ENCODE measurements at places on chromosomes 6 and 20. TPM values are rescaled to one million over a fixed set of nuclear protein-coding genes. Genes with fewer than 3 reads are reported as not detected.
A peak's percentile ranks its signal among the peaks of the same experiment; 100 is the strongest.

DNA sequence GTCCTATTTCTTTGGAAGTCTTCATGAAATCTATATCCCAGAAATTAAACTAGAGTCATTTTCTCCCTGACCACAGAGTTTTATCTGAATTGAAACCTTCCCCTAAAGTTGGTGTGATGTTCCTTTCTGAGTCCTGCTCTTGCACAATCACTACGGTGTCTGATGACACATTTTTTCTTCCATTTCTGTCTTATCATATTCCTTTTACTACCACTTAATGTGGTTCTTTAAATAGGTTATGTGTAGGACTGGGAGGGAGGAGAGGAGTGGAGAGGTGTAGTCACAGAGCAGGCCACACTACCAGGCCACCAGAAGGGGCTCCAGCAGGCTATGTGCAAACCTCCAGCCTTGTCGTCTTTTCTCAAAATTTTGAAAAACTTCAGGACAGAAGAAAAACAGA lies 39.7 kb upstream of the ATXN1 start:
- DNase-seq, result no peak

FAM50B gene
- 22.3 TPM for total RNA-seq

DNA sequence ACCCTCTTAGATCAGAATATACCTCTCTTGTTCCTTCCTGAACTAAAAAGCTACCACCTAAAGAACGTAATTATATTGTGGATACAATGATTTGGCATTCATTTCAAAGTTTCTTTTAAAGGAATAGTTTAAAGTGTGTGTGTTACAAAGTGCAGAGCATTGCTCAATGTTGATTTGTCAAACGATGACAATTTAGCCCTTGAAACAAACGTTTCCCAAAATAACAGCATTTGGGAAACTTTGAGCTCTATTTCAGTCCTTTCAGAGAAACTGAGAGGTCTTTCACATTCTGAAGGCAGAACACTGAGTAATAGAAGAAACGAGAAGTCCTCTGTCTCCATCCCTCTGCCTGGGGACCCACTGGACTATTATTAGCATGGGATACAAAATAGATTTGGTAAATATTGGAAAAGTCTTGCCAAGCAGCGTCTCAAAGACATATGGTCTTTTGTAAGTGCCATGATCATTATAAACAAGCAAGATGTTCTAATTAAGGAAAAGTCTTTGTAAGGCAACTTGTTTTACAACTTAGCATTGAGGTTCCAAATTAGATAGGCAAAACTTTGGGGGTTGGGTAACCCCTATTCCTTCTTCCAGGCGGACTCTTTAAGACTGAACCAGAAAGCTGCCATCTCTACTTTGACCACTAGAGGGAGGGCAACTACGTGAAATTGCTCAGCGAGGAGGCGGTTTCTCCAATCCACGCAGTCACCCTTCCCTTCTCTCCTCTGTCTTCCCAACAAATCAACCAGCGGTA lies 208.8 kb downstream of the RNF144B start:
- no peak for DNase-seq

- no peak for DNase-seq
These were observed 539.3 kb upstream of the ID4 start for GRCh38 chr6:19297880-19298279.

DNA sequence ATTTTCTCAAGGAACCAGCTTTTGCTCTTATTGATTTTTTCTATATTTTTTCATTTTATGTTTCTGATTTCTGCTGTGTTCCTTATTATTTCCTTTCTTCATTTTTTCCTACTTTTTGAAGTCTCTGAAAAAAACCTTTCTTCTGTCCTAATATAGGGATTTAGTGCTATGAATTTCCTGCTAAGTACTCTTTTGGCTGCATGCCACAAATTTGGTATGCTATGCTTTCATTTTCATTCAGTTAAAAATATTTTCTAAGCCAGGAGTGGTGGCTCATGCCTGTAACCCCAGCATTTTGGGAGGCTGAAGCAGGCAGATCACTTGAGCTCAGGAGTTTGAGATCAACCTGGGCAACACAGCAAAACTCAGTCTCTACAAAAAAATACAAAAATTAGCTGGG lies 30.6 kb downstream of the SIRPD start:
- DNase-seq, result no peak

ID1 gene
- 141 TPM for total RNA-seq

DNA sequence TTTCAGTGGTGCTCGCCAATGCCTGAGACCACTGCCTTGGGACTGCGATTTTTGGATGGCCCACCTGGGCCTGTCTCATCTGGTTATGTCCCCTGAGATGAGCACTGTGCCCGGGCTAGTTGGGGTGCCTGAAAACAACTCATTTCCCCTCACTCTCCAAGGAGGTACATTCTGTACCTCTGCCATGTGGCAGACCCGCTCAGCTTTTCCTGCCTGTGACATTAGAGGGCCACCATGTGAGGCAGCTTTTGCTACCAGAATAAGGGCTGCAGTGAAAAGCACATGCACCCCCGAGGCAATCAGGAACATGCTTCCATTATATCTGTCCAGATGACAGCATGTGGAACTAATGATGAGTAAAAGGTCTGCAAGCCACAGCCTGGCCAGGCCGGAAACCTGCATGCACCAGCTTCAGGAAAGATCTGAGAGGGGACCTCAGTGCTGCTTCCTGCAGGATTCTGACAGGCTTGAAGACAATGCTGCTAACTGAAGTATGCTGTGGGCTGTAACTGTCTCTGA lies 11.3 kb upstream of the SRSF6 start:
- DNase-seq, result no peak

GRCh38 chr6:3850451-3851203 lies 1.5 kb downstream of the FAM50B start:
- DNase-seq, result no peak

HDGFL1 gene
- total RNA-seq, result not detected

EDN1 gene
- total RNA-seq, result 0.47 TPM

SOX18 gene
- total RNA-seq, result 79.3 TPM

GRCh38 chr6:110674096-110674495 lies 141.2 kb downstream of the CDK19 start:
- DNase-seq, result no peak

DNA sequence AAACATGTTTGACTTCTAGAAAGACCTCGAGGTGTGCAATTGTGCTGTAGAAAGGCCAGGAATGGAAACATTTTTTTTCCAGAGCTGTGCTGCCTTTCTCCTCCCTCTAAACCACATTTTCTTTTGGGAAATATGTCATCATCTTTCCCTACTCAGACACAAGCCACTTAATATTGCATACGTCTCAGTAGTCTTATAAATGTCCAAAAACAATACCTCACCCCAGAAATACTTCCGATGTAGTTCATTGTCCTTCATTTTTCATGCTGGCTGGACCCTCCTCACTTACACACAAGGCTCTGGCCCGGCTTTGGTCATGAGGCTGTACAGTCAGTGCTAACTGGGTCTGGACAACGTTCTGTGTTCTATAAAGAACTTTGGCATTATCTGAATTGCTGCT lies 126.4 kb downstream of the SCML4 start:
- no peak for DNase-seq

DNA sequence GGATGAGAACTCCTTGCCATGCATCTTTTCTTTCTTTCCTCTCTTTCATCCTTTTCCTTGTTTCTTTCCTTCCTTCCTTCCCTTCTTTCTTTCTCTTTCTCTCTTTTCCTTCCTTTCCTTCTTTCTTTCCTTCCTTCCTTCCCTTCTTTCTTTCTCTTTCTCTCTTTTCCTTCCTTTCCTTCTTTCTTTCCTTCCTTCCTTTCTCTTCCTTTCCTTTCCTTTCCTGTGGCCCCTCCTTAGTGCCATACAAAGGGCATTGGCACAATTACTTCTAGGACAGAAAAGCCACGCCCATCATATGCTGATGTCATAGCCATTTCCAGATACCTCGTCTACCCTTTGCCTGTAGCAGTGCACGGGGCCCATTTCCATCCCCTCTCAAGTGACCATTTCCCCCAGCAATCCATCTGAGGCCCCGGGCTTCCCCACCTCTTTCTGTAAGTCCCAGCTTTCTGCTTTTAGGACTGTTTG lies 2.2 kb upstream of the CENPB start:
- no peak for DNase-seq

DNA sequence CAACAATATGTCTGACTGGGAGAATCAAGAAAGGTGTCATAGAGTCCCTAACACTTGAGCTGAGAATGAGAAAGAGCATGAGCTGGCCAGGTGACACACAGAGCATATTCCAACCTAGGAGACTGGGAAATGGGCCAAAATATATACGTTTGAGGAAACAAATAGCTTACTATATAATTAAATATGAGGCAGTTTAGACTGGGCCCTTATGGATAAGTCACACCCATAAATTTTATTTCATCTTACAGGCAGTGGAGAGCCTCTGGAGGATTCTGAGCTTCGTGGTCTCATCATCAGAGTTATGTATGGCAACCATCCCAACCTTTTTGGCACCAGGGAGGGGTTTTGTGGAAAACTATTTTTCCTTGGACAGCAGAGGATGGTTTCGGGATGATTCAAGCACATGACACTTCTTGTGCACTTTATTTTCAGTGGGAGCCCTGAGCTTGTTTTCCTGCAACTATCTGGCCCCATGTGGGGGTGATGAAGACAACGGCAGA lies 12.9 kb upstream of the NQO2 start:
- no peak for DNase-seq

DNA sequence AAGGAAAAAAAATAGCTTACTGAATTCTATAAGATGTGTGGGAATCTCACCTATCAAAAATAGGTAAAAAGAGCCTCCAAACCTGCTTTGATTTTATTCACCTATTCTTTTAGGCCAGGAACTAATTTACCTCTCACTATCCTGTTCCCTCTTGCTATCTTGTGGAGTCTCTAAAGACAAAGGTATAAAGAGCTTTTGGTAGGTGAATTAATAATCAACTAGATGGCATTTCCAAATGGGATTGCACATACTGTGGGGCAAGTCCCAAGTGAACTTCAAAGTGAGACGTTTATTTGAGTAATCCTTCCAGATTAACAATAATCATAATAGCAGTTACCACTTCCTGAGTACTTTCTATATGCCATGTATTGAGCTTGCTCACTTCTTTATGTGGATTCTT lies 2.8 kb downstream of the FAM8A1 start:
- no peak for DNase-seq

TP53TG5 gene
- 1.1 TPM for total RNA-seq

GRCh38 chr6:15359335-15359862 lies 113.5 kb downstream of the JARID2 start:
- DNase-seq, result no peak

DNA sequence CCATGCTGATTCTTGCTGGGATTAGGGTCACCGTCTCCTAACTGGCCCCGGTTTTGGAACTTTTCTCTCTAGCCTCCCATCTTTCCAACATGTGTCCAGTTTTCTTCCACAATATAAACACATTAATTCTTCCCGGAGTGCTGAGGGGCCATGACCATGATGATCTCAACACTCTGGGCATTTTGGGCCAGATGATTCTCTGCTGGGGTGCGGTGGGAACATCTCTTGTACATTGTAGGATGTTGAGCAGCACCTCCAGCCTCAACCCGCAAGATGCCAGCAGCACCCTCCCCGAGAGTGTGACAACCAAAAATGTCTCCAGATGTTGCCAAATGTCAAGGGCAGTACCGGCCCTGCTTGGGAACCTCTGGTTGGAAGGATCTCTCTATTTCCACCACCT lies 164.8 kb downstream of the TFAP2C start:
- no peak for DNase-seq

GRCh38 chr6:13180538-13180937 lies 147.8 kb downstream of the TBC1D7 start:
- DNase-seq, result no peak

- peak; percentile 43 for DNase-seq
These were observed 52.8 kb upstream of the BMP6 start for GRCh38 chr6:7673063-7673536.

GRCh38 chr6:3235486-3235885 lies 8.0 kb upstream of the TUBB2B start:
- DNase-seq, result no peak

DNA sequence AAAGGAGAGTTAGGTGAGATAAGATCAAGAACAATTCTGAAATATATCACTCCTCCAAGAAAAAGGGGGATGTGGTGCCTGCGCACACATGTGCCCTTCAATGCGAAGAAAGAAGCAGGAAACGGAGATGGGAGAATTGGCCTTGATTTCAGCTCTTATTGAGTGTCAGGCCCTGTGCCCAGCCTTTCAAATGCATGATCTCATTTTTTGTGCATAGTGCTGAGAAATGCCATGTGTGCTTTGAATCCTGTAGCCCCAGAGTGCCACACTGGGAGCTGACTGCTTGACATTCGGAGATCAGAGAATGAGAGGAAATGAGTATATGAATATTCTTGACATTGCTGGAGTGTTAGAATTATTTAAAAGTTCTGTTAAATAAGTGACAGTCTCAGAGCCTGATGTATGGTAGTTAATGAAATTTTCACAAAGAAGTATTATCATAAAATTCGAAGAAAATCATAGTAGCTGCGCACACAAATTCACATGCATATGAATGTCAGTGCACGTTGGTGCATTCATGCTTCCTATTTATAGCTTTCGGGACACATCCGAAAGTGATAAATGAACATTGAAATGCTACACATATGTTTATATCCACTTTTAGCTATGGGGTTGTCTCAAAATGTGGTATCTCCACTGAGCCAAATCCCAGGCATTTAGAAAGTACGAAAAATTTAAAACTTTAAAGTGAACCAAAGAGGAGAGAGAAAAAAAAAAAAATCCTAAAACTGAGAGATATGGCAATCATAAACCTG lies 172.0 kb downstream of the KCNQ5 start:
- no peak for DNase-seq

DNA sequence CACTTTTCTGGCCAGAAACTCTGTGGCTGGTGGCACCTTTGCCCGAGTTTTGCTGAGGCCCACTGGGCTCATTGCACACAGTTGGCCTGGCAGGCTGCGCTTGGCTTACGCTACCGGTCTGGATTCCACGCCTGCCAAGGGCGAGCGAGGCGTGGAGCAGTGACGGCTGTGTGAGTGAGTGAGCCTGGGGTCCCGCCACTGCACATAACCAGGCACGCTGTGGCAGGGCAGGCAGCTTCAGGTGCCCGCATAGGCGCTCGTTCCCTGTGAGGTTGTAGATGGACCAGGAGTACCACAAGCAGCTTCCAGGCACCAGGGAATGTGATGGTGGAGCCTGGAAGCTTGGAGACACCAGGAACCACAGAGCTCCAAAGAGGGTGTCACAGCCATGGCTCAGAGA lies 190.1 kb upstream of the DEFB112 start:
- DNase-seq, result no peak

BPIFB2 gene
- total RNA-seq, result not detected

DNA sequence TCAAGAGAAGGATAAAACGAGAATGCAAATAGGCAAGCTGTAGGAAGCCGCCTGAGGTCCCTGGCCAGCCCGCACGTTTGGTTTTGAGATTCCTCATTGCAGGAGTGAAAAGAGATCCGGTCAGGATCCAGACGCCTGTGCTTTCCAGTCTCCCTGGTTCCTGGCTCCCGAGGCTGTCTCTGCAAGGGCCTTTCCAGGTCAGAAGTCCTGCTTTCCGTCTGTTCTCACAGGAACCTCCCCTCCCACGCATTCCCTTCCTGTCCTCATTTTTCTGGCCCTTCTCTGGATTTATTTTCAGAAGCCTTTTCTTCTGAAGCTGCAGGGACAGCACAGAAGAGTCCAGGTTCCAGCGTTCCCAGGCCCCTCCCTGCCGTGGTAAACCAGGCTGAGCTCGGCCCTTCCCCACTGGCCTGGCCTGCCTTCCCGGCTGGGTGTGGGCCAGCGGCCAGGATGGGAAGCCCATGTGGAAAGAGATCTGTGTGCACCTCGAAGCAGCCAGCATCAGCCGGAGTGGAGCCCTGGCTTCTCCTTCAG lies 54.0 kb downstream of the TMEM242 start:
- peak; percentile 89 for DNase-seq
